NCI-H1930 (cell line): ENCODE measurements at places on chromosomes 7 and 10.

- DNase-seq = no peak
These were observed 72.6 kb downstream of the MTURN start for GRCh38 chr7:30207376-30207775.

GRCh38 chr10:114957673-114958072 is 19.7 kb downstream of the TRUB1 start:
- DNase-seq = no peak

GRCh38 chr10:88423732-88424131 is 159.4 kb downstream of the RNLS start:
- DNase-seq = no peak

DNA sequence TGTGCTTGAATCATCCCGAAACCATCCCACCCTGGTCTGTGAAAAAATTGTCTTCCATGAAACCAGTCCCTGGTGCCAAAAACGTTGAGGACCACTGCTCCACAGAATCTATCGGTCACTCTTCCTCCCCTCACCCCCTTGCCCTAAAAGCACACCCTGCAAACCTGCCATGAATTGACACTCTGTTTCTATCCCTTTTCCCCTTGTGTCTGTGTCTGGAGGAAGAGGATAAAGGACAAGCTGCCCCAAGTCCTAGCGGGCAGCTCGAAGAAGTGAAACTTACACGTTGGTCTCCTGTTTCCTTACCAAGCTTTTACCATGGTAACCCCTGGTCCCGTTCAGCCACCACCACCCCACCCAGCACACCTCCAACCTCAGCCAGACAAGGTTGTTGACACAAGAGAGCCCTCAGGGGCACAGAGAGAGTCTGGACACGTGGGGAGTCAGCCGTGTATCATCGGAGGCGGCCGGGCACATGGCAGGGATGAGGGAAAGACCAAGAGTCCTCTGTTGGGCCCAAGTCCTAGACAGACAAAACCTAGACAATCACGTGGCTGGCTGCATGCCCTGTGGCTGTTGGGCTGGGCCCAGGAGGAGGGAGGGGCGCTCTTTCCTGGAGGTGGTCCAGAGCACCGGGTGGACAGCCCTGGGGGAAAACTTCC is 784 bp upstream of the SERPINE1 start:
- DNase-seq = no peak

DNA sequence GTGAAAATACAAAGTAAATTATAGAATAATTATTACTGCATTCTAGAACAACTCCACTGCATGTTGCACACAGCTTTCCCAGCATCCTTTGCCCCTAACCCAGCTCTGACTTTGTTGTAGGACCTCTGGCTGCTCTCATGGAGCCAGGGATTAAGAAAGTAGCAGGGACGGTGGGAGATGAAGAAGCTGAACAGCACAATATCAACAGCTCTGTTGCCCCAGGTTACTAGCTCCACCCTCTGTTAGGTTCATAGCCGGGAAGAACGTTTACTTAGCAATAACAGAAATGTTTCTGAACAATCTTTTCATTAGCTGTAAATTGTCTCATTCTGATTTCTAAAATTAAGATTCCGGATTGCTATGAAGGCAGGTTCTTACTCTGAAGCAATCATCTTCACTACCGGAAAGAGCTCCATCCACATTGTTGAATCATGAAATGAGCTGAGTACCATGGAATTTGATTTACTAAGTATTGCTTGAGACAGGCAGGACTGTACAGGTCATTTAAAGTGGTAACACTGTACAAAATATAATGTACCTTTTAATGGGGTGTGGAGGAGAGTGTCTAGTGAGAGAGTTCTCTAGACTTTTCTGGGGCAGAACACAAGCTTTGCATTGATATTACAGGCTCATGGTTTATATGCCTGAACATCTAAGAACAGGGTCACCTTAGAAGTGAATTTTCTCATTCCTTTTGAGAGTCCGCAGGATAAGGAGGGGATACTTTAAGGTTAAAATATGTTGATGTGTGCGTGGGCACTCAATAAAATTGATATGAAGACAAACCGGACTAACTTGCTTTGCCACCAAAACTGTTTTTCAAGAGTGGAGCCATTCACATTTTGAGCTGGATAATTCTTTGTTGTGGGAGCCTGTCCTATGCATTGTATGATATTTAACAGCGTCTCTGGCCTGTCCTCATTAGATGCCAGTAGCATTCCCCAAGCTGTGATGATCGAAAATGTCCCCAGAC is 20.8 kb upstream of the RAB18 start:
- no peak for DNase-seq

DNA sequence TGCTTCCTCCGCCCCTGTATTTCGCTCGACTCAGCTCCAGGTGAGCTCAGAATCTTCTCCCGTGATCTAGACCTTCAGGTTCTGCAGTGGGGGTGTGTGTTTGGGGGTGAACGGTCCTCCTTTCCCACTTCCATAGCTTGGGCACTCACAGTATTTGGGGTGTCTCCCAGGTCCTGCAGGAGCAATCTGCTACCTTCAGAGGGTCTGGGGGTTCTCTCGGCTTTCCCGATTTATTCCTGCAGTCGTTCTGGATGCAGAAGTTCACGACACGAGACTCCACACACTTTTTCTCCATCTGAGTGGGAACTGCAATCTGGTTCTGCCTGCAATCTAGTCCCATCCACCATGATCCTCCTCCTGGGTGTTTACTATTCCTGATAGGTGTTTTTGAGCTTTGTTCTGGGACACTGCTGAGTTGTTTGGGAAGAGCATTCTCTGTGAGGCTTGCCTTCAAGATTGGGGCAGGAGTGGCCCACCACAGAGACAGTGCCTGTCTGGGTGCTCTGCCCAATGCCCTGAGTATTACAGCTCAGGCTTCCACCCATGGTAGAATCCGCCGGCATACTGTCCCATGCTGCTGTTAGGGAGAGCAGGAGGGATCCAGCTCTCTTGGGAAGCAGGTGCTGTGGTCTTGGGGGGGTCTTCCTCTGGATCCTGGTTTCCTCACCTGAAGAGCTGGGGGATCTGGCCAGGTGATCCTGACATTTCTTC is 29.8 kb downstream of the JAKMIP3 start:
- no peak for DNase-seq

- no peak for DNase-seq
These were observed 134.4 kb upstream of the LYZL2 start for GRCh38 chr10:30763918-30764317.

DNA sequence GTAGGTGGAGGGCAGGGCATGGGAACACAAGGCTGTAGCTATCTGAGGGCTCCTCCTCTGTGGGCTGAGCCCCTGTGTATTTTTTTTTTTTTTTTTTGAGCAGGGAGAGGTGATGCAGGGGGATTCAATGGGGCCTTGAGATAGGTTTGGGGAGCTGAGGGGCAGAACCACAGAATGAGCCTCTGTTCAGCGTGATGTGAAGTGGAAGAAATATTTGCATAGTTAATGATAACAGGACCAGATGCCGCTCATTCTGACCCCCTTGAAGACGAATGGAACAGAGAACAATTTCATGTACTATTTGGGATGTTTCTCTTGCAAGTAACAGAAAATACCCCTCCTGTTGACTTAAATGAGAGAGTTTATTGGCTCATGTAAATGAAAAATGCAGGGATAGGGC is 69.7 kb upstream of the EMX2 start:
- no peak for DNase-seq

DNA sequence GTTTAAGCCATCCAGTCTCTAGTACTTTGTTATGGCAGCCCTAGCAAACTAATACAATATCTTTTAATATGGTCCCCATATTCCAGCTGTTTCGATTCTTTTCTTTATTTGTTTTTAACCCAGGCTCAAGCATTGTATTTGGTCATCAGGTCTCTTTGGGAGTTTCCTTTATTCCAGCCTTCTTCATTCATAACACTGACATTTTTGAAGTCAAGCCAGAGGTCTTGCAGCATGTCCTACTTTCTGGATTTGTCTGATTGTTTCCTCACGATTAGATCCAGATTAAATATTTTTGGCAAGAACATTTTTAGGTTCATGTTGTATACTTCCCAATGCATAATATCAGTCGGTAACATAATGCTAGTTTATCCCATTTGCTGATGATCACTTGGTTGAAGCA is 11.8 kb downstream of the SLC25A13 start:
- DNase-seq = no peak

- DNase-seq = no peak
These were observed 27.4 kb downstream of the OGDHL start for GRCh38 chr10:49734676-49735075.

DNA sequence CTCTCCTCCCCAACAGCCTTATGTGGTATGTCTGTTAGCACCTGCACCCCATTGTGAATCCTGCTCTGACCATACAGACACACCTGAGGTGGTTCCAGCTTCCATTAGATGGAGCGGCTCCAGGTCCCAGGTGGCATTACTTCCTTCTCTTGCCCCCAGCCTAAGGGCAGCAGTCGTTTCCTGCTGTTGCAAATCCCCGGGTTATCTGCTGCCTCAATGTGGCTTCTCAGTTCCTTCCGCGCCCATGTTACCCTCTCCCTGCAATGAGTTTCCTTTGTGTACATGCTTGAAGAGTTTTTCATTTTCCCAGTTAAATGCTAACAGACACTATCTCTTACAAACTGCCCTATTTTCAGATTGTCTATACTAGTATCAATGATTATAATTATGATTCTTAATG is 62.8 kb upstream of the PRKCQ start:
- DNase-seq = no peak

DNA sequence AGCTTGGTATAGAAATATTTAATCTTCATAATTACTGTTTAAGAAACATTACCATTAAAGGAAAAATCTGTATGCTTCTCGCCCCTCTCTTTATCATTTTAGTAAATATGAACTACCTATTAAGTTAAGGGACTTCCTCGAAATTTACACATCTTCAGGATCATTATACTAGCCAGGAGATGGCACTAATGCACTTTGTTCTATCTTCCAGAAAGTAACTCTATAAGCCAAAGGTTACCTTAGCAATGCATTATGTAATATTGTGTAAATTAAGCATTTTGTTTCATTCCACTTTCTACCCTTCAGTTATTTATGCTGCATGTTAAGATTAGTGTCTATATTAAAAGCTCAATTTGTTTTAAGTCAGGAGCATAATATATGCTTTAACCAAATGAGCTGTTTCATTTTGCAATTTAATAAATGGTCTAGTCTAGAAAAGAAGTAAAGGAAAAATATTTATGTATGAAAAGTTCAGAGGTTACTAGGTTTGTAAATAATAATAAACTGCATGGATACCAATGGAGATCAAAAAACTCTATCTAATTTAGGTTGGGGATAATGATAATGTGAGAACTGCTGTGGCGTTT is 128.5 kb downstream of the ANKRD7 start:
- DNase-seq = no peak
